HFF-Myc (cell line): ENCODE measurements at places on chromosomes 3 and 15.
A peak's percentile ranks its signal among the peaks of the same experiment; 100 is the strongest.

DNA sequence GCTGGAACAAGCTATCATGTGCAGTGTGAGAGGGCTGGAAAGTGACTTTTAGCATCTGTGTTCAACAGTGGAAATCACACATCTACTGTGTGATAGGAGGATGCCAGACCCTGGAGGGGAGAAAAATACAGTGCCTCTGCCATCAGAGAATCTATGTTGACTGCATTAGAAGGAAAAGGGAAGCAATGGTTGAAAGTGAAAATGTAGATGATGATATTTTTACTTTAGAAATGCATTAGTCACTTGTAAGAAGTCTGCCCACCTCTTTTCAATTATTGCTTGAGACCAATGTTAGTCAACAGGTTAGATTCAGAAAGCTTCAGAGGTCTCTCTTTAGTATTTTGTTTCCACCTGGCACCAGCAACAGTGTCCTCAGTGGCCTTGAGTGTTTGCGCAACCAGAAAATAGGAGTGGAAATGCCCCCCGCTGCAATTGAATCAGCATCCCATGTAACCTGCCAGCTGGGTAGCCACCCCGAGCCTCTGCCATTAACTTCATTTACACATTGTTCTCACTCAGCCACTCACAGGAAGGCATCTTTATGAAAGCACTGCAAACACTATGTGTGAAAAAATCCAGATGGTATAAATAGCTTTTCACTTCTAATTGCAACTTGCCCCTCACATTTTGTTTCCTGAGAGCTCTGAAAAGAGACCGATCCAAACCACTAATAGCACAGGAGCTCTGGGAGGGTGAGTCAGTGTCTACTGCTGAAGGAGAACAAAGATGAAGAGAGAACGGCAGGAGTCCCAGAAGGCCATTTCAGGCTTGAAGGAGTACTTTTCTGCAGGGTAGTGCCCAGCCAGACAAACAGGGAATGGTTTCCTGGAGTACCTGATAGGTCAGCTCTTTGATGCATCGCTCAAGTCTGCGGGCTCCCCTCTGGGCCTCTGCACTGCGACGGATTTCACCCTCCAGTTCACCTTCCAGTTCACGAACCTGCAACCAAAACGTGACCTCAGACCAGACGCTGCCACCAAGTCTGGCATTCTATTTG, 92.1 kb downstream of the HHLA2 start:
- DNase-seq: no peak

DNA sequence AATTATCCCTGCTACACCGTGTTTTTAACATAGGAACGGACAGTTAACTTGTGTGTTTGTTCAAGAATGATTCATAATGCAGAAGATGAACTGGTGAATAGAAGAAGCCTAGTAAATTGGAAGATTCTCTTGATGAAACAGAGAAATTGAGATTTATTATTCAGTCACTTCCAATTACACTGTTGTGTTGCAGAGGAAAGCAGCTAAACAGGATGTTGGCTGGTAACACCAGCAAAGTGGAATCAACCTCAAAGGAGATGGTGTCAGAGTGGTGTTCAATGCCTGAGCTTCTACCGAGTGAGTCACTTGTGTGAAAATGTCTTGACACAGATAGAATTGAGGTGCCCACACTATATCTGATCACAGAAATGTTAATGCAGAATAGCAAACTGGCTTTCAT, 399.6 kb downstream of the LPP start:
- DNase-seq: no peak

DNA sequence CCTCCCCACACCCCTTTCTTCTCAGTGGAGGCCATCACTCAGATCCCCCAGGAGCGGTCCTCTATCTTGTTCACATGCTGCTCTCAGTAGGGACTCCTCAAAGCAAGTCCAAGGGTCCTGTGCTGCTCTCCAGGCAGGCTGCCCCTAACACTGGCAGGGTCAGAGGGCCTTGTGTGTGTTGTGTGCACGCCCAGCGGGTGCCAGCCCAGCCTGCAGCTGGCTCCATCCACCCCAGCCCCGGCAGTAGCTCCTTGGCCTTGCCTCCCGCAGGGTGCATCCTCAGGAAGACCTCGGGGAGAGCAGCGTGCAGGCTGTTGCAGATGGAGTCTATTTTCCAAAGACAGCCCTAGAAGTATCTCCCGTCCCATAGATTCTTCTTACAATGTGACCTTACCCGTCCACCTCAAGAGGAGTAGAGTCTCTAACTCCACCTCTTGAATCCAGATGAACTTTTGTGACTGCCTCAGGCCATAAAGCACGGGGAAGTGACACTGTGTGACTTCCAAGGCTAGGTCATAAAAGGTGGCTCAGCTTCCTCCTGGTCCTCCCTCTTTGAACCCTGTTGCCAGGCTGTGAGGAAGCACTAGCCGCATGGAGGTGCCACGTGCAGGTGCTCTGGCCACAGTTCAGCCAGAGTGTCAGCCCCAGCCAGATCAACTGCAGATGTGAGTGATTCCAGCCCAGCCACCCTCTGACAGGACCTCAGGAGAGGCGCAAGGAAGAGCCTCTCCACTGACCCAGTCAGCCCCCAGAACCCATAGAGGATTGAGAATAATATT, 531.6 kb downstream of the SHQ1 start:
- no peak for DNase-seq

- no peak for DNase-seq
These were observed 7.8 kb downstream of the CCDC80 start for GRCh38 chr3:112633191-112633590.

DNA sequence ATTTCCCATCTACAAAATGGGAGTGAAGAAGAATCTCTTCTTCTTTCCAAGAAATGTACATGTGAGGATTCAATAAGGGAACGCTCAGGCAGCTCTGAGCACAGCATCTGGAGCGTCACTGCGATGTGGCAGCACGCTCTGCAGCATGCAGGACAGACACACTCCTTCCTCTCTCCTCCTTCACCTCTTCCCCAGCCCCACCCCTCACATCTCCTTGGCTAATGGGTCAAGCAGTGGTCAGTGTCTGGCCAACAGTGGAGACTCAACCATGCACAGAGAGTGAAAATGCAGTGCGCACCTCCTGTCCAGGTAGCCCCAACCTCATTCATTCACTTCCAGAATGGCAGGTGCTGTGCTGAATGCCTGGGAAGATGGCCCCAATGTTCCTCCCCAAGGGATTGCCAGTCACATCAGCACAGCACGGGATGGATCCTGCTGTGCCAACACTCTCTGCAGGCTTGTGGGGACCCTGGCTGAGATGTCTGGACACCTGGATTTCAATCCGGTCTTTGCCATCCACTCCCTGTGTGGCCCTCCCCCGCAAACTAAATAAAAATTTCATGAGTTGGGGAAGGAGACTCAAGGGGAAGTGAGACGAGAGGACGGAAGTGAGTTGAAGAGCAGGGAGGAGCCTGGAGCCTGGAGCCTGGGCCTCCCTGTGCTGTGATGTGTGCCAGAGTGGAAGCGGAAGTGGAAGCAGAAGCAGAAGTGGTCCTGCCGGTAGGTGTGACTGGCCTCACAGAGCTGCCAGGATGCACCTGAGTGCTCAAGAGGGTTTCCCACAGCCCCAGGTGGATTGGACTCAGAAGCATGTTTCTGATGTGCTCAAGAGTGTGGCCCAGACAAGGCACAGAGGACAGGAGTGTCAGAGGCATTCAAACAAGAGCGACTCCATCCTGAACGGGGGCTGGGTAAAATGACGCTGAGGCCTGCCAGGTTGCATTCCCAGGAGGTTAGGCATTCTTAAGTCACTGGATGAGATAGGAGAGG, 163.9 kb downstream of the SMAD6 start:
- no peak for DNase-seq

DNA sequence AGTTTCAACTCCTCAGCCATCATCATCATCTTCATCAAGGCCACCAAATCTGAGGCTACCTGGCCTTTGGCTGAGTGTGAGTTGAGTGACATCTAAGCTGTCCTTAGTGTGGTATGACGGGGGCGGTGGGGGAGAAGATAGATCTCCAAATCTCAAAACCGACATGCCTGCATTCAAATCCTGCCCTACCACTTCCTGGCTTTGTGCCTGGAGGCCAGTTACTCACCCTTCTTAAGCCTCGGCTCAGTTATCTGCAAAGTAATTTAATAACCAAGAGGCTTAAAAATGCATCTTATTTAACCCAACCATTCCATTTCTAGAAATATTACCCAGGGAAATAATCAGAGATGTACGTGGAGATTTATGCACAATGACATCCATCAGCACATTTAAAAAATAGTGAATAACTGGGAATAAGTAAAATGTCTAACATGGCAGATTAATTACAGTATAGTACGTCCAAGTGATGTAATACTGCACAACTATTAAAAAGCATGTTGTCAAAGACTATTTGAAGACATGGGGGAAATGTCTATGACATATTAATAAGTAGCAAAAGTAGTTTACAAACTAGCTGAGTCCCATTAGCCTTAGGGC, 167.4 kb downstream of the NTRK3 start:
- DNase-seq: no peak

DNA sequence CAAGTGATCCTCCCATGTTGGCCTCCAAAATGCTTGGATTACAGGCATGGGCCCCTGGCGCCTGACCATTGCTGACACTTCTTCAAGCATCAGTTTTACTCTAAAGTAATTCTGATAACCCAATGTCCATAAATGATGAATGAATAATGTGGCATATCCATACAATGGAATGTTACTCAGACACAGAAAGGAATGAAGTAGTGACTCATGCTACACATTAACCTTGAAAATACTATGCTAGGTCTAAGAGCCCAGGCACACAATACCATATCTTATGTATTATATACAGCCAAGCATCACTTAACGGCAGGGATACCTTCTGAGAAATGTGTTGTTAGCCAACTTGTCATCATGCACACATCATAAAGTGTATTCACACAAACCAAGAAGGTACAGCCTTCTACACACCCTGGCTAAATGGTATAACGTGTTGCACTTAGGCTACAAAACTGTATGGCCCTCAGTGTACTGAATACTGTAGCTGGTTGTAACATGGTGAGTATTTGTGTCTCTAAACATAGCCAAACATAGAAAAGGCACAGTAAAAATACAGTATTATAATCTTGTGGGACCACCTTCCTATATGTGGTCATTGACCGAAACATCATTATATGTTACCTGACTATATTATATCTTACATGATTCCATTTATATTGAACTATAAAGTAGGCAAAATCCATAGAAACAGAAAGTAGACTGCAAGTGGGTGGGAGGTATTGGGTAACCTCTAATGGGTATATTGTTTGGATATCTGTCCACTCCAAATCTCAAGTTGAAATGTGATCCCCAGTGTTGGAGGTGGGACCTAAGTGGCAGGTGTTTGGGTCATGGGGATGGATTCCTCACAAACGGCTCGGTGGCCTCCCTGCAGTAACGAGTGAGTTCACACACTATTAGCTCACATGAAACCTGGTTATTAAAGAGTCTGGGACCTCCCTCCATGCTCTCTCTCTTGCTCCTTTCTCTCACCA, 31.4 kb downstream of the MKRN2 start:
- no peak for DNase-seq

GRCh38 chr3:155948476-155948875, 78.0 kb downstream of the GMPS start:
- no peak for DNase-seq

DNA sequence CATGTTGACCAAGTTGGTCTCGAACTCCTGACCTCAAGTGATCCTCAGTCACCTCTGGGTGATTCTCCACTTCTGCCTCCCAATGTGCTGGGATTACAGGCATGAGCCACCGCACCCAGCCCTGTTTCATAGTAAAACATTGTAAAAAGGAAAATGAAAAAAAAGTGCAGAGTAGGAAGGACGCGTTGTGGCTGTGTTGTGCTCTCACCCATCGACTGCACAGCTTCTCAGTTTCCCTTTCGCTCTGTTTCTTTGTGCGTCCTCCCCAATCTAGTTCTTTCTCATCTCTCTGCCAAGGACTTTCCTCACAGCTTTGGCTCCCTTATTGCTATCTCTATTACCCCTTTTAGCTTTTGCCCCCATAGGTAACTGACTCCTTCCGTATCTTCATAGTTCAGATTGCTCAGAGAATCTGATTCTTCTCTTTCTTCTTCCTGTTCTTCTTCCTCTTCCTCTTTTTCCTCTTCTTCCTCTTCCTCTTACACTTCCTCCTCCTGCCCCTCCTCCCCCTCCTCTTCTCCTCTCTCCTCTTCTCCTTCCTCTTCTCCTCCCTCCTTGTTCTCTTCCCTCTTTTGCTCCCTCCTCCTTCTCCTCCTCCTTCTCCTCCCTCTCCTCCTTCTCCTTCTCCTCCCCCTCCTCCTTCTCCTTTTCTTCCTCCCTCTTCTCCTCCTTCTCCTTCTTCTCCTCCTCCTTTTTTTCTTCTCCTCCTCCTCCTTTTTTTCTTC, 81.1 kb upstream of the VGLL4 start:
- DNase-seq: no peak

- peak; percentile 43 for DNase-seq
These were observed 33.9 kb upstream of the C15orf39 start for GRCh38 chr15:75167588-75168350.

DNA sequence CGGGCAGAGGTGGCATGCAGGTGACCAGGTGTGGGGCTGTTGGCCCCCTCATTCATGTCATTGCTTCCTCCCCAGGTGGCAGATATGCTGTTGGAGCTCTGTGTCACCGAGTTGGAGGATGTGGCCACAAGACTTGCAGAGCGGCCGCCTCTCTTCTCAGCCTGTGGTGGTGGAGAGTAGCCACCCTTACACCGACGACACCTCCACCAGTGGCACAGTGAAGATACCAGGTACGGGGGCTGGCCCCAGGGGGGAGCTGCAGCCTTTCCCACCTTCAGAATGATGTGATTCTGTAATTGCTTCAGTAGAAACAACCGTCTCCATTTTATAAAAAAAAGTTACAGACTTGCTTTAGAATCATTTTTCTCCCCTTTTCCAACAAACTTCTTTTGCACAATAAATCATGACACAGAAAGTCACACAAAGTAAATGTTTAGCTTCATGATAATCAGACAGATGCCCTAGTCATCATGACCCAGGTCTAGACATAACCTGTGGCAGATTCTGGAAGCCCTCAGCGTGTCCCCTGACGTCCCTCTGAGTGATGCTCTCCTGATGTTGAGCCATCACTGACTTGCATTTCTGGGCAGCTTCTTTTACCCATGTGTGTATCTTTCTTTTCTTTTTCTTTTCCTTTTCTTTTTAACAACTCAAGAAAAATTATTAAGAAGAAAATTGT, 76.0 kb upstream of the FAN1 start:
- DNase-seq: no peak

GRCh38 chr3:159978353-159978752, 10.3 kb upstream of the IL12A start:
- no peak for DNase-seq

- DNase-seq: no peak
These were observed at the start of gene LYSMD2 for GRCh38 chr15:51737522-51738305. Gene LYSMD2 (minus strand): TSS chr15:51737655. CDS start chr15:51737622, 33 bp downstream.

DNA sequence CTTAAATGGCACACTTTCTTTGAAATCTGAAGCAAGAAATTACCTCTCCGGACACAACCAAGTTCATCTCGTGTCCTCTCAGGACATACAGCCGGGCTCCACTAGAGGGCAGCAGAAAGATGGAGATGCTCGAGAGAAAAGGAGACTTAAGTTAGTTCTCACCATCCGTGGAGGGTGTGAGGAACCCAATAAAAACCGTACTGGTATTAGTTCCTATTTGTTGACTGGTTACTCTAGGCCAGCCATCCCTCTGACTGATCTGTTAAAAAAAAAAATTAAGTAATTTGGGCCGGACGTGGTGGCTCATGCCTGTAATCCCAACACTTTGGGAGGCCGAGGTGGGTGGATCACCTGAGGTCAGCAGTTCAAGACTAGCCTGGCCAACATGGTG, 7.9 kb upstream of the CYP11A1 start:
- DNase-seq: peak; percentile 50

- no peak for DNase-seq
These were observed 54.5 kb downstream of the DCLK3 start for GRCh38 chr3:36709826-36710365.
